NCI-H2107 (cell line): ENCODE measurements at places on chromosomes 4 and X.
A peak's percentile ranks its signal among the peaks of the same experiment; 100 is the strongest.

DNA sequence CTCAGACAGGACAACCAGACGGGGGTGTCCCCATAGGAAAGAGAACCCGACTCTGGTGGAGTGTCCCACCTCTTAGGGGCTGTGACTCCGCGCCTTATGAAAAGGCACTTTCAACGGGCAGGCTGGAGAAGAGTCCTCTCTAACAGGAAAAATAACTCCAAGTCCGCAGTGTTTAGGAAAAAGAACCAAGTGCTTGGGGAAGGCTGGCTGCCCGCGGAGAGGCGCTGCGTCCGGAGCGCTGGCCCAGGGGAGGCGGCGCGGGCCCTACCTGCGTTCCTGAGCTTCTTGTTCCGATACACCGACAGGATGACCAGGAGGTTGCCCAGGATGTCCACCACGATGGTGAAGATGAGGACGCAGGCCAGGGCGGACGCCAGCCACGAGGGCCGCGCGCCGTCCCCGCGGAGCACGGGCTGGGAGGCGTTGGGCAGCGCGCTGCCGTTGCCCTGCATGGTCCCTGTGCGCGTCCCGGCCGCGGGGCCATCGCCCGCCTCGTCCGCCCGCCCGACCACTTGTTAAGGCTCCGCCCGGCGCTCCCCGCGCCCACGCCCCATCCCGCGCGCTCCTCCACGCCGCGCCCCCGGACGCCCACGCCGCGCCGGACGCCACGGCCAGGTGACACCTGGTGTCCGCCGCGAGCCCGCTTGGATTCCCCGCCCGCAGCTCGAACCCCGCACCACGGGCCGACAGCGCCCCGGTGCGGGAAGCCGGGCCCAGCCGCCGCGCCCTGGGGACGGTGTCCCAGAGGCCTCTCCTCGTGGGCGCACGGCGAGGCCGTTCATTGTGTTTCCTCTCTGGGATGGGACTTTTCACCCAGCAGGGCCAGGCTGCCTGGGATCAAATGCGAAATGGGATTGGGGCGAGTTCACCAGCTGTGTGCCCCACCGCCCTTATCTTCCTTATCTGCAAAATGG lies at the start of gene MTNR1A:
MTNR1A (minus strand) TSS at position 654 of the 914 bp plus-strand sequence; CDS start at position 452, 202 bp downstream.
- DNase-seq = no peak

DNA sequence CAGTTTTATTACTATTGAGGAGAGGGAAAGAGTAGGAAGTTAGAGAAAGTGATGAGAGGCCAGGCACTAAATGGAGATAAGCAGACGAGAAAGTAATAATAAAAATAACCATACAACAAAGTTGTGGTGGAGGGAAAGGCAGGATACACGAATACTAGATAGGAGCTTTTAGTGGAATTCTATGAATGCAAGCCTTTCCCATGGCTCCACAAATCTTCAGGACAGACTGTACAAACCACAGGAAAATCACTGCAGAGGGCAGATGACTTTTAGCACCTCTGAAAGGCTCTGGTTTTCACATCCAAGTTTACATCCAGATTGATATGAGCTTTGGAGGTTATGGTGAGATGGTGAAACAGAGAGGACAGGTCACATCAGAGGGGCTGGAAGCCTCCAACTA lies 41.5 kb downstream of the TNIP3 start:
- no peak for DNase-seq

DNA sequence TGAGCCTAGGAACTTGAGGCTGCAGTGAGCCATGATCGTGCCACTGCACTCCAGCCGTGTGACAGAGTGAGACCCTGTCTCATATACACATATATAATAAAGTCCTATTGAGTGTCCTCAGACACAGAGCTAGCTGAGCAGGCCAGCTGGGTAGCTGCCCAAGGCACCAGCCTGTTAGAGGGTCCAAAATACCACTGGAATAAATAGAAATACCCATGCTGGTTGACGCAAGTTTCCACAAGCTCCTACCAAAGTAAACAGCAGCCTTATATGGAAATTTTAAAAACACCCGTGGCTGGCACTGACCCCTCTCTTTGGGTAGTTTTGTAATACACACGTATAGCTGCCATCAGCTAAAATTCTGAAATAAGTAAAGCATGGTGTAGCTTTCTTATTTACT lies 348.6 kb downstream of the BCOR start:
- DNase-seq = no peak

GRCh38 chrX:149003863-149004660 lies 501.0 kb downstream of the IDS start:
- DNase-seq = no peak

- no peak for DNase-seq
Measured at GRCh38 chrX:71366674-71367256, 608 bp downstream of the TAF1 start.

DNA sequence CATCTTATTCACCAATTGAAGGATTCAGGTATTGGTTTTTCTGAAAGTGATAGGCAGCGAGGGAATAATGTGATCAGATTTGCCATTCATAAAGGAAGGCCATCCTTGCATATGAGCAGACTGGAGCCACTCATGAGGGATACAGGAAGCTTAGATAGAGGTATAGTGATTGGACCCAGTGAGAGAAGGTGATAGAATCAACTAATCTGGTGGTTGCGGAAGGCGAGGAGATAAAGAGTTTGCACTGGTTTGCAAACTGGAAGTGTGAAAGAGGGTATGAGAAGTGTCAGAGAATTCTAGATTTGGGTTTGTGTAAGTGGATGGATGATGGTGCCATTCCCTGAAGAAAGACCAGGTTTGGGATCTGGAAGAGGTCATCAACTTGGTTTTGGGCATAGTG lies 57.3 kb upstream of the RASGEF1B start:
- DNase-seq = no peak

DNA sequence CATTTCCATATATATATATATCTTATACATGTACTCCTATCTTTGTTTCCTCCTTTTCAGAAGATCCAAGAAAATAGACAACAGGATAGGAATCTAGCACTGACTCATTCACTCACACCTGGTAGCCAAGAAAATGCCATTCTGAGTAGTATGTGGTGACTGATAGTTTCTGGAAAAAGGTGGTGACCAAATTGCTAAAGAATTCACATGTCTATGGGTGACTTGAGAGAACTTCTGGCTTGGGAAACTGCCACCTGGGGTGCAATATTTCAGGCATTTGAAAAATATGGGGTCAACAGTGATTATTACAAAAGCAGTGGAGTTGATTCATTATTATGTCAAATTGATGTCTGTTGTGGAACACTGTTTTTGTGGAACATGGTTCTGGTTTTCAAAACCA lies 605.1 kb downstream of the PCDH18 start:
- no peak for DNase-seq

GRCh38 chr4:176198316-176198903 lies 3.0 kb upstream of the SPATA4 start:
- DNase-seq = no peak

- DNase-seq = no peak
Measured at GRCh38 chr4:47143261-47143660, 111.9 kb downstream of the GABRB1 start.

GRCh38 chr4:10167201-10167600 lies 50.6 kb upstream of the WDR1 start:
- DNase-seq = no peak

GRCh38 chr4:37188100-37188499 lies 56.4 kb upstream of the NWD2 start:
- no peak for DNase-seq

- no peak for DNase-seq
Measured at GRCh38 chr4:793093-793861, 32.7 kb downstream of the CPLX1 start.

GRCh38 chr4:68906780-68907137 lies 44.8 kb downstream of the UGT2A3 start:
- DNase-seq = no peak

GRCh38 chrX:55794405-55794804 lies 76.9 kb downstream of the RRAGB start:
- no peak for DNase-seq

- no peak for DNase-seq
Measured at GRCh38 chr4:43136752-43137151, 244.2 kb downstream of the GRXCR1 start.

DNA sequence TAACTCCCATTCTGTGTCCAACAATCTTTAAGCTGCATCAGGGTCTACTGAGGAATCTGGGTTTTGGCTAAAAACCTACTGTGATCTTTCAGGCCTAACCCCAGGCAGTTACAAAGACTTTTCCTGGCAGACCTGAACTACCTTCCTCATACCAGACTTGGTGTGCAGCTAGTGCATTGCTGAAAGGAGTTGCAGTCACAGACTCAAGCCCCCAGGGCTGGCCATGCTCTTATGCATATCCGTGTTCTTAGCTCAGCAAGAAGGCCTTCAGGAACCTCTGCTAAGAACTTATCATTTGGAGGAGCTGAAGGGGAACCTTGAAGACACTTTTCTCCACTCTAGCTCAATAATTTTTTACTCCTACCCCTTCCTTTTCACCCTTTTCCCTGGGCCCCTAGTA lies 147.5 kb downstream of the INPP4B start:
- no peak for DNase-seq

- no peak for DNase-seq
Measured at GRCh38 chr4:142408003-142408441, 438.1 kb downstream of the INPP4B start.

DNA sequence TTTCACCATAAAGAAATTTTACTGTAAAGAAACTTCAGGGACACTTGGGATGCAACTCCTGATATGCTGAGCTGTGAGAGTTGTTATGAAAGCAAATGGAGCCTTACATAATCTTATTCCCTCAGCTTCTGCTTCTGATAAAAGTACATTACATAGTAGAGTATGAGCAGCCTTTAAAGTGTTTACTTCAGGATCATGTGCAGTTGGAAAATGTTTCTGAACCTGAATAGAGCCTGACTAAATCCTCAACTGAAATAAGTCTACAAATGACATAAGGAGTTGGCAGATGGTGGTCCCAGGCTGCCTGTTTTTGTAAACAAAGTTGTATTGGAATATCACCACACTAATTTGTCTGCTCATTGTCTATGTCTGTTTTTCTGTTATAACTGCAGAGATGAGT lies 19.3 kb downstream of the RASSF6 start:
- DNase-seq = no peak

DNA sequence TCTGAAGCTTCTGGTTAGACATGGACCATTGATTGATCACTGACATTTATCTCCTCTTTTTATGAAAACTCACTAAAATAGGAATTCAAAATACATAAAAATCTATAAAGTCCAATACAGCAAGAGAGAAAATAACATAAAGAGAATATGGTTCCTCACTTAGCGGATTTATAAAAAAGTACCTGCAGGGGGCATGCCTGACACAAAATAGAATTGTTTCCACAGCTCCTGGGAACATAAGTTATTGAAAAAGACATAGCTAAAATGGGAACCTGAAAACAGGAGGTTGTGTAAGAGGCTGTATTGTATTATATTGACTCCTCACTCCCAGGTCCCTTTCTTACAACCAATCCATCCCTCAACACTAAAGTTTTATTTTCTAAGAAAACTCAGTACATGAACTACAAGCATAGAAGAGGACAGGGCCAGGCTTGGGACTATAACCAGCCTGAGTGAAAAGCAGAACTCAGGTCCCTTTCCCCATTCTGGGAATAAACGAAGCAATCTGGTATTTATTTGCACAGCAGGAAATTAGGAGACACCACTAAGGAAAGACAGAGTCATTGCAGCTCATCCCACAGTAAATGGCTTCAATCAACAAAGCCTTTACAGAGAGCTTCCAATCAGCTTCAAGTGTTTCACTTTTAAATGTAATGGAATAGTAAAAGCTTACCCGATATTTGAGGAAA lies 121.1 kb upstream of the NDST4 start:
- no peak for DNase-seq

DNA sequence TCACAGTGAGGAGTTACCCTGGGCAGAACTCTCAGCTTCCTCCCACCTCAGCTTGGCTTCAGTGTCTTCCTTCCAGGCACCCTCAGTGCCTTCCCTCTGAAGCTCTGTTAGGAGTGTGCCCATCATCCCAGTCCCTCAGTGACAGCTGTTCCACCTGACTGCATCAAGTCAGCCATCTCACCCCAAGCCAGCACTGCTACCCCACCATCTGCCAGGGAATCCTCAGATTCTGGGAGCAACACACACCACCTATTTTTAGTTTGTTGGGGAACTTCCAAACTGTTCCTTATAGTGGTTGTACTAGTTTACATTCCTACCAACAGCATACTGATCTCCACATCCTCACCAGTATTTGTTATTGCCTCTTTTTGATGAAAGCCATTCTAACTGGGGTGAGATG lies 182.9 kb downstream of the RELL1 start:
- DNase-seq = no peak

- no peak for DNase-seq
Measured at GRCh38 chr4:124118061-124118460, 594.5 kb downstream of the ANKRD50 start.

DNA sequence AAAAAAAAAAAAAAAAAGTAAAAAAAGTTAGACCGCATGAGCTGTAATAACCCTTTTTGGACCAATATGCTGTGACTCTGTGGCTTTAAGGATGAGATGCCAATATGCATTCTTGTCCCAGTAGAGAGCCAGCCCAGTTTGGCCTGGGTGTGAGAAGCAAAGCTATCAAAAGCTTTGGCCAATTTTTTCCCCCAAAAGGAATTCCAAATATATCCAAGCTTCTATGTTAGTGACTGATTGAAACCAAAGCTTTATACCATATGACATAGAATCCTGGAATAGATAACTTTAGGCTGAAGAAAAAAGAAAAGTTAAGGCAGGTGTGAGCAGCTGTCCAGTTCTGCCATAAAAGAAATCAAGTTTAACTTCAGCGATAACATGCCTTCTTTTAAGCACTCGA lies 30.5 kb upstream of the RBPJ start:
- no peak for DNase-seq

GRCh38 chr4:140935254-140935653 lies 179.1 kb upstream of the TBC1D9 start:
- no peak for DNase-seq

DNA sequence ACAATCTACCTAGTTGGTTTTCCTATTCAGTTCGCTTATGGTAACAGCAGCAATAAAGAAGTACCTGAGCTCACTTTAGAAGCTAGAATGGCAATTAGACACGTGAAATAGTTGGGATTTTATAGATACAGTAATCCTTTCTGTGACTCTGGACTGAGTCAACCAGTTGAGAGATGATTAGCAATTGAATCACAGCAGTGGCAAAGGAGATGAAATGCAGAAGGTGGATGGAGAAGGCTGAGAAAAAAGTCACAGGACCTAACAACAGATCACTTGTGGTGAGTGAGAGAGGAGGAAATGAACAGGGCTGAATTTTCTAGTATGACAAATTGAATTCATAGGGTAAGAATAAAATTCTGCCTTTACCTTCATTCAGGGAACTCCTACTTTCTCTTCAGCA lies 197.1 kb upstream of the MAGEB18 start:
- no peak for DNase-seq

DNA sequence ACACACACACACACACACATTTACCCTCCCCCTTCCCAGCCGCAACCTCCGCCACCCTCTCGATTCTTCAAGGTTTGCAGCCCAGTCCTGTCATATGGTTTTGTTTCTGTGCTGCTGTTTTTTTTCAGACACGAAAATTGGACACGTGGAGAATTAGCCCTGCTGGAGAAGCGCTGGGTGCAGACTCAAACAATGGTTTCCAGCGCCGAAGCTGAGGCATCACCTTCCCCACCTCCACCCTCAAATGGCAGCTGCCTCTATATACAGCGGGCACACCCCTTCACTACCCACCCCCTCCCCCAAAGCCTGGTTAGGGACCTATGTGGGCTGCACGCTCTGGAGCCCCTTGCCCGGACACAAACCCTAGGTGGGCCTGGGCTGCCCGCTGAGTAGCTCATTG lies 87.9 kb downstream of the BCOR start:
- peak; percentile 6 for DNase-seq
